Type B pancreatic cell (in vitro differentiated cells): ENCODE measurements at places on chromosomes 6 and 20.

- peak; percentile 44 for DNase-seq
These were observed 183.5 kb upstream of the CST7 start for GRCh38 chr20:24765316-24766142.

GRCh38 chr6:71347119-71347518 is 58.5 kb downstream of the OGFRL1 start:
- DNase-seq: no peak

DNA sequence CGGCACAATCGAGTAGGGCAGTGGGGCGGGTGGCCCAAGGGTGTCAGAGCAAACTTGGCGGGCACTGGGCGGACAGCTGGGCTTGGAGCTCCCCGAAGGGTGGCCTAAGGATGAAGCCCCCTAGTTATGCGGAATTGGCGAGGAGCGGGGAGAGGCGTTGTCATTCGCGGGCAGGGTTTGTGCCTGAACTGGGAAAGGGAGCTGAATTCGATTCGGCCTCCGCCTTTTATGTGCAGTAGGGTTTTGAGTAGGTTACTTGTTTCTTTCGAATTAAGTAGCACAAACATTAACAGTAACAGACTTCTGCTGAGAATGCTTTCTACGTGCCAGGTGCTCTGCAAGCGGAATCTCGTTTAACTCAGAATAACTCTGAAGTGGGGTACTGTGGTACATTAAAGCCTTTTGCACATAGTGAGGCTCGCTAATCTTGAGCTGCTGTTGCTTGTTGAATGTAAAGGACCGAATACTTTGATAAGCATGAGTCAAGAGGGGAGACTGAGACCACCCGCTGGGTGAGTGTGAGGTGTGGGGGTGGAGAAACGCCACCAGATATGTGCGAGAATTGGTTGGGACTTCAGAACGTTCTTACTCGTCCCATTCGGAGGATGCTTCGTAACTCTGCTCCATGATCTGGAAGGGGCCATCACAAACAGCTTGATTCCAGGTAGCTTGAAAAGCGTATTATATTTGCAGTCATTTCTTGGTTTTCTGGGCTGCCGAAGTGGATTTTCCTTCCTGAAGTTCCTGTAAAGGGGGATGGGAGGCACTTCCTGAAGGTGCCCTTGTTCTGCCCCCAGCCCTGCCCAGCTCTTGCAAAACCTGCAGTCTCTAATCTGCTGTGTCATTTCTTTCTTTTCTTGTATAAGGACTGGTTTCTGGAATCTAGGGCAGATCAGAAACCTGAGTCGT is 833 bp downstream of the RAB5IF start:
- no peak for DNase-seq

- DNase-seq: no peak
These were observed 170.6 kb downstream of the LY86 start for GRCh38 chr6:6758915-6759654.

GRCh38 chr6:85015396-85015990 is 251.1 kb upstream of the TBX18 start:
- peak; percentile 71 for DNase-seq

- DNase-seq: no peak
These were observed 4.6 kb downstream of the VARS2 start for GRCh38 chr6:30918670-30919069.

DNA sequence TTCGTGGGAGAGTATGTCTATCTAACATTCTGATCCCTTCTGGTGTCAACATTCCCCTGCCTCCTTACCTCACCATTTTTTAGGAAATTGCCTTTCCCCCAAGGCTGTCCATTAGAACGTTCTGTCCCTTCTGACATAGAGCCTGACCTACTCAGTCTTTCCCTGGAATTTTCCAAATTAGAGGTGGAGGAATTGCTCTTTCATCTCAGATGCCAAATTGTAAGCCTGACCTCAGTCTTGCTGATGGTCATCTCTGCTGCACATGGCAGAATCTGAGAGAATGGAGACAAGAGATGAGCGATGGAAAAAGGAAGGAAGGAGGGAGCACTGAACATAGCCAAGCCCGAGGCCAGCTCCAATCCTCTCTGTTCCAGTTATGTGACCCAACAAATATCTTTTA is 5.4 kb upstream of the GCM1 start:
- no peak for DNase-seq

DNA sequence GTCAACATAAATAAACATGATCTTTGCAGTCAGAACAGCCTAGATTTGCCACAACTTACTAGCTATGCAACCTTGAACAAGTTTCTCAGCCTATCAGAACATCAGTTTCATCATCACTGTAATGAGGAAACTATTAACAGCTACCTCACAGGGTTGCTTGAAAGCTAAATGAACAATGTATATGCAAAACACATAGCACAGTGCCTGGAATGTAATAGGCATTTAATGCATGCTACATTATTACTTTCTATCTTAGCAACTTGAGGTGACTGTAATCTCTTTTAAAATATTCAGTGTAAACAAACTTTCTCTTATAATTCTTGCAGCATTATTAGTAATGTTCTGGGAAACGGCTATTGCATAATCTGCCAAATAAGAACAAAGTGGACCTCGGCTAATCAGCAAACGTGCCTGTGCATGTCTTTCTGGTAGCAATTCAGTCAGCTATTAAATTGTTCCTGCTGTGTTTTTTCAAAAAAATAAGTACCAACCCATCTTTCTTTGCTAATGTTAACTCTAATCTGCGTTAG is 61.5 kb downstream of the SYNE1 start:
- DNase-seq: no peak

DNA sequence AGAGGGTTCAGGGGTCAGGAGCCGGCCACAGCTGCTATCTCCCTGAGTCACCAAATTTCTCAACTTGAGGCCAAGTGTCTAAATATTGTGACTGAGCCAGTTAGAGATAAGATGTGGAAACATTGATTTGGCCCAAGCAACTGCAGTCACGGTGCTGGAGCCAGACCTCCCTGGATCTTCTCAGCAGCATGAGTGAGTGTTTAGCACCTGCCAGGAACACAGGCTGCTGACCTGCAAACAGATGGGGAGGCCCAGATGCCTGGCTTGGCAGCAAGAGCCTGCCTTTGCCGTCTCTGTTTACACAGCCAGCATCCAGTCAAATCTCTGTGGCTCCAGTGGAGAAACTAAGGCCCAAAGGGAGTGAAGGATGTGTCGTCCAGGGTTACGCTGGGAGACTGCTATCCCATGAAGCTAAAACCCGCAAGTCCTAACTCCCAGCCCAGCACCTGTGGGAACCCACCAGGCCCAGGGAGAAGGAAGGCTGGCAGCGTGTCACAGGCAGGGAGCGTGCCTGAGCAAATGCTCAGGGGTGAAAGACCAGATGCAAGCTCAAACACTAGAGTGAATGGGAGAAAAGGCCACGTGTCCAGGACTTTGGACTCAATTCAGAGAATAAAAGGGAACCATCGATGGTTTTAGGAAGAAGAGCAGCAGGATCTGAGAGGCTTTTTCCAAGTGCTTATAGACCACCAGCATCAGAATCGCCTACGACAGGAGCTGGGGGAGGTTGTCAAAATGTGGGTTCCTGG is 15.9 kb upstream of the PTGIS start:
- DNase-seq: no peak
